ENCODE measurements at places on chromosomes 5 and 9.

DNA sequence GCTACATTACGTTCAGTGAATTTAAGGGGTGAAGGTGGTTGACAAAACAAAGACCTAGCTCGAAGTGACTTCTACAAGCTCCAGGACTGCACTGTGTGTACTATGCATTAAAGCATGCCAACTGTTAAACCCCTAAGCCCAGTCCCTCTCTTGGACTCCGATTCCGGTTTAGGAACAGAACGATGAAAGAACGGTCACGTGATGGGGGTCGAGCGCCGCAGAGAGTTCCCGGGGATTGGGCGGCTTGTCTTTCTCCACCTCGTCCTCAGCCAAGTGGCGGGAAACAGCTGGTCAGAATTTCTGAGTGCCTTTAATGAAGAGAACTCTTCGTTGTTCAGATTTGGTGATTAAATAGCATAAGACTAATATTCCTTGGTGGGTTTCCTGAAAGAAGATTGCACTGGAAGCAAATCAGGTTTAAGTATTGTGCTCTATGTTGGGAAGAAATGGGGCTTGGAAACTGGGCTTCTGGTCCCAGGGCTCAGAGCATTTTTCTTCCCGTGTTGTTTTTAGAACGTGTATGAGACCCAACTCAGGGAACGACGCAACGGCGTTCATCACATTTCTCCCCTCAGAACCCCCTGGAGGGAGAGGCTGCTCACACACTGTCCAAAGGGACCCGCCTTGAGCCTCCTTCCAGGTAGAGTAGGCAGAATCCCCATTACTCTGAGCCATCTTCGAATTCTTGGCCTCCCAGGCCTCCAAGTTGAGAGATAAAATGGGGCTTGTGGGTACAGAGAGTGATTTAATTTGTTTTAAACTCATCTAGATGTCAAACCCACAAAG lies 25.3 kb downstream of the IRX2 start:
- no peak for DNase-seq

DNA sequence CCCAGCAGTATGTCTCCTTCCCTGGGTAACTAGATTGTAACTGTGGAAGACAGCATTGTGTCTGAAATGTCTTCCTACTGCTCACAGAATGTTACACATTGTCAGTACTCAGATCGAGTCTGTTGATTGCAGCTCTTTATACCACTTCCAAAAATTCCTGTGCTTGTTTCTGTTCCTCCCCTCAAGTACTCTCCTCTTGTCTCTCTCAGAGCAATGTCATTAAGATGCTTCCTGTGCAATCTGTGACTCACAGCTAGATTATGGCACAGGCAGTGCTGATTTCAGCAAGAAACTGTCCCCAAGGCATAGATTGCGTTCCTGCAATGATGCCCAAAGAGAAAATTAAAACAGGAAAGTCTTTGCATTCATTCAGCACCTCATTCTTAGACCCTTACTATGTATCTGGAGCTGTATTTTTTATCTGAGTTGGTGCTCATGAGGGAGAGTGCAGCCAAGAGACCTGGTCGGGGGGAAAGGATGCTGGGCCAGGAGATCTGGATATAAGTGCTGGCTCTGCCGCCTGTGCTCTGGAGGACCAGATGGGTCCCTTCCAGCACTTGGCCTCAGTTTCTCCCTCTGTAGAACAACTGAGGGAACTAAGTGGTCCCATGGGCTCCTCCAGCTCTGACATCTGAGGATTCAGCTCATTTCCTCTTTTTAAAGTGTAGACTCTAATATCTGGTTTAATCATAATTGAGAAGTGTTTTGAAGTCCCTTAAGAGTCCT lies 40.8 kb upstream of the GNPDA1 start:
- DNase-seq: no peak

DNA sequence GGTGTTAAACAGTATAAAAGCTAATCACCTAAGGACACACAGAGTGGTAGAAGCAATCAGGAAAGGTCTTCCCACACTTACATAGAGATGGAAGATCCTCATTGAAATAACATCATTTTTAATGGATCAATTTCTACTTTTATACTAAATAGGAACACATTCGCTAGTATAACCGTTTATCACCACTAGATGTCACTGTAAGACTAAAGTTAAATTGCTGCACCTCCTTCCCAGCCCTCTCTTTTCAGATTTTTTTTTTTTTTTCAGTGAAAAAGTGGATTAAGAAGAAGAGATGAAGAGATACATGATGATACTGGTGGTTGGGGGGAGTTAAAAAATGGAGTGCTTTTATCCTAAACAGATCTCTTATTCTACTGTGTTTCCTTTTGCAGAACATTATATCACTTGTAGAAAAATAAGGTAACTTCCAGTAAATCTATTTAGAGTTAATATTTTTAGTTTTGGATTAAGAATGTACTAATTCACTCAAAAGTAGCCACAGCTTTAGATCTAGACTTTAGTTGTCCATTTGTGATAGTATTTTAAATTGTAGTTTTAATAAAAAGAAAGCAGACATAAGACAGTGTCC lies 116.9 kb upstream of the ARRDC3 start:
- no peak for DNase-seq

DNA sequence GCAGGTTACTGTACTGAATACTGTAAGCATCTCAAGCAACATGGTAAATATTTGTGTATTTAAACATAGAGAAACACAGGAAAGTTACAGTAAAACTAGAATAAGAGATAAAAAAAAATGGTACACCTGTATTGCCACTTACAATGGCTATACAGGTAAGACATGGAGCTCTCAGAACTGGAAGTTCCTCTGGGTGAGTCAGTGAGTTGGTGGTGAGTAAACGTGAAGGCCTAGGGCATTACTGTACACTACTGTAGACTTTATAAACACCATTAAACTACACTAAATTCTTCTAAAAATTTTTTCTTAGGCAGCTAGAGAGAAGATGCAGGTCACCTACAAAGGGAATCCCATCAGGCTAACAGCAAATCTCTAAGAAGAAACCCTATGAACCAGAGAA lies 872.9 kb downstream of the TAF11L14 start:
- no peak for DNase-seq

GRCh38 chr9:79116709-79117108 lies 455.1 kb upstream of the TLE4 start:
- no peak for DNase-seq

DNA sequence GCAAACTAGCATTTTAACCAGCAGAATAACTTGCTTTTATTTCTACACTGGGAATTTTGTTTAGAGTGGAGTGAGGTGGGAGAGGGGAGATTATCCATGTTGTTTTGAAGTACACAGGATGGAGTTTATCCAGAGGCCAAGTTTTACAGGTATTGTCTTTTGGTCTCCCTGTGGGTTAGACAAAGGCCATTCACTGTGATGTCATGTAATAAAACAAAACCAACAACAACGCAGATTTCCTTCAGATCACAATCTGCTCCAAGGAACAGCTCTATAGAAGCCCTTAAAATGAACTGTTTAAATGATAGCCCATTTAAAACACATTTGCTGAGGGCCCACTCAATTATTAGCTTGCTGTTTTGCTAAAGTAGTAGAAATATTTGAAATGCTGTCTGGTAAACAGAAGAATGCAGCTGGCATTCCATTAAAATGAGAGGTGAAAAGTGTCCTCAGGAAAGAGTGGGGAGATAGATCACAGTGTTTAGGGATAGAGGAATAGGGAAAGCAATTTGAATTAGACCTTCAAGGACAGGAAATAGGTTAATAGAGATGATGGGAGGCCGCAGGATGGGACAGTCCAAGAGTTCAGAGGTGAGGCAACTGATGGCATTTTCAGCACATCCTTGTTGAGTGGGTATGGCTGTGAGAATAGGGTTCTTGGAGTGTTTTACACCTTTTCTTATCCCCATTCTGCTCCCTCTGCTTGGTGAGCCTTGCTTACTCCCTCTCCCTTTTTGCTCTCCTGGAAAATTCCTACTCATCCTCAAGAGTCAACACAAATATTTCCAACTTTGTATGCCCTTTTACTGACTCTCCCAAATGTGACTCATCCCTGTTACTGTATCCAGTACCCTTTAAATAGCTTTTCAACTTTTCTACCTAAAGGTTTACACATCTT lies 140.1 kb upstream of the NR3C1 start:
- DNase-seq: no peak

DNA sequence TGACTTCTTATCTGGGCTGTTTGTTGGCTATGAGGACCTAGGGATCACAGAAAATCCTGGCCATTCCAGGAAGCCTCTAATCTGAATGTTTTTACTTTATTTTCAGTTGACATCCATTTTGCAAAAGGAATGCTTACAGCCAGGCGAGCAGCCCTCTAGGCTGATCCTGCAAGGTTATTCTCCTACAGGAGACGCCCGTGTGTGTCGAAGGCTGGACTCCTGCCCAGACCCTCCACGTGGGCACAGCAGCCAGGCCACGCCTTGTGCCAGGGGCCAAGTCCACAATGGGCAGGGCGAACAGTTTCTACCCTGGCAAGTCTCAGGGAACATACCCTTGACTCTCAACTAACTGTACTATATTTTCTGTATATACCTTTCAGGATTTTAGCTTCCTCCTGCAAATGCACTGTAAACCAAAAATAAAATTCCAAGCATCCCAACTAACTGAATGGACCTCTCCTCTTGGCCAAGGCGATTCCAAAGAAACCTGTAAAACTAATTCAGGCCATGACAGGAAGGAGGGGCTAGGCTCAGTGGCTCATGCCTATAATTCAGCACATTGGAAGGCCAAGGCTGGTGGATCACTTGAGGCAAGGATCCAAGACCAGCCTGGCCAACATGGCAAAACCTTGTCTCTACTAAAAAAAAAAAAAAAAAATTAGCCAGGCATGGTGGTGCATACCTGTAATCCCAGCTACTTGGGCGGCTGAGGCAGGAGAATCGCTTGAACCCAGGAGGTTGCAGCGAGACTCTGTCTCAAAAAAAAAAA lies 5.7 kb downstream of the CMBL start:
- DNase-seq: no peak

GRCh38 chr9:20606652-20607051 lies 15.6 kb downstream of the MLLT3 start:
- DNase-seq: no peak

DNA sequence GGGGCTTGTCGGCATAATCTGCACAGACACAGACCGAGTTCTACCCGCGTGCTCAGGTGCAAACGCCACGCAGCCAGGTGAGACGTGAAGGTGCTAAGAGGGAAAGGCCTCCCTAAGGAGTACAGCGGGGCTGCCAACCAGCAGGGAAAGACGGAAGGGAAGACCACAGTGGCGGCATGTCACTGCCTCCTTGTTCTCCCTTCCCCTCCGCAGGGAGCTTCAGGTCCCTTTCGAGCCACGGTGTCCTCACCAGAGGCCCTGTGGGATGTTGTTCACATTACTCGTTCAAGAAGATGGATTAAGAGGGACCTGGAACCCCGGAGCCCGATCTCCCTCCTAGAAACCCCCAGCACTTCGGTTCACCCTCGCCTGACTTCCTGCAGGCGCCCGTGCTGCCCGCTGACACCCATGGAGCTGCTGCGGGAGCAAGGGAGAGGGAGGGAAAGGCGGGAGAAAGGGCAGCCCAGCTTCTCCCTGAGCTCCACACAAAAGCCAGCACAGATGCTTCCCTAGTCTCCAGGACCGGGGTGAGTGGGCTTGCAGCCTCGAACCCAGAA lies 686 bp downstream of the BRD9 start:
- DNase-seq: no peak

- no peak for DNase-seq
Observed at GRCh38 chr9:125330587-125330986, 69.0 kb downstream of the GAPVD1 start.

GRCh38 chr5:13276156-13276555 lies 668.3 kb downstream of the DNAH5 start:
- no peak for DNase-seq

- no peak for DNase-seq
Observed at GRCh38 chr5:109917966-109918365, 228.2 kb downstream of the MAN2A1 start.

GRCh38 chr5:114898602-114899001 lies 271.1 kb downstream of the TRIM36 start:
- DNase-seq: no peak

- DNase-seq: no peak
Observed at GRCh38 chr5:157370967-157371366, 89.0 kb upstream of the NIPAL4 start.

- no peak for DNase-seq
Observed at GRCh38 chr5:56632199-56632598, 183.2 kb upstream of the MAP3K1 start.

GRCh38 chr9:76025286-76025685 lies 134.8 kb downstream of the PCSK5 start:
- DNase-seq: no peak

DNA sequence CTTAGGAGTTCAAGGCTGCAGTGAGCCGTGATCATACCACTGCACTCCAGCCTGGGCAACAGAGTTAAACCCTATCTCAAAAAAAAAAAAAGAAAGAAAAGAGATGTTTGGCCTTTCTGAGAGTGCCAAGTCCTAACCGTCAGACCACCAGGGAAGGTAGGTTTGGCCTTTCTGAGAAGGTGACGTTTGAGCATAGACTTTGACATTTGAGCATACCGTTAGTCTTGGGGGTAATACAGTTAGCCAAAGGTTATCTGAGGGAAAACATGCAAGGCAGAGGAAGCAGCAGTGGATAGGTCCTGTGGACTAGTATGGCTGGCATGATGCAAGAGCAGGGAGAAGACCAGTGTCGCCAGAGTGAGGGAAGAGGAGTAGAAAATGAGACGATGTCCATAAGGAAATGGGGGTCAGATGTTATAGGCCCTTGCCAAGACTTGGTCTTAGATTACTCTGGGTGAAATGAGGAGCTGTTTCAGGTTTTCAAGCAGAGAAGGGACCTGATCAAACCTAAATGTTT lies 50.2 kb downstream of the HSDL2 start:
- DNase-seq: no peak

- no peak for DNase-seq
Observed at GRCh38 chr5:83740741-83741140, 20.1 kb upstream of the HAPLN1 start.

GRCh38 chr5:141413540-141414069 lies 818 bp downstream of the PCDHGA10 start:
- DNase-seq: no peak

- peak; percentile 22 for DNase-seq
Observed at GRCh38 chr5:1006656-1007071, 1.9 kb upstream of the NKD2 start.

DNA sequence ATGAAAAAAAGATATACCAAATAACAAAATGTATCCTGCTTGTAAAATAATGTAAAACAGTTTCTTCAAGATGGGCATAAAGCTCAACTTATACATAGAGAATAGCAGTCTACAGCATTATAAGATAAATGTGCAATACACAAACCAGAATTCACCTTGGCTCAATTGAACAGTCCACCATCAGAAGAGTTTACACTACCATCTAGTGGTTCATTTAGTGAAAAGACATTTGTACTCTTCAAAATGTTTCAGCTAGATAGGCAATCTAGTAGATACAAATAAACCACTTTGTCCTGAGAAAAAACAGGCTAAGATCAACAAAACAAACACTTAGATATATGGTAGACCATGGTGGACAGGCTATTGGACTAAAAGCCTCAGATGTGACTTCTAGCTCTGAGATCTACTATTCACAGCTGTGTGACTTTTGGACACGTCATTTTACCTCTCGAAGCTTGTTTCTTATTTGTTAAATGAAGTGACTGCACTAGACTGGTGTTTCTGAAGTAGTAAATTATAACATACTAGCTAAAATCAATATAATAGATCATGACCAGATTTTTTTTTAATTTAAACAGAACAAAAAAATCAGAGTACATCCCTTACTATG lies 22.1 kb upstream of the TPD52L3 start:
- no peak for DNase-seq

Data from activated CD4-positive, CD25-positive, alpha-beta regulatory T cell treated with anti-CD3 and anti-CD28 coated beads, Interleukin-2, amount 50 U/mL, for 72 hours (primary cell).